T-helper 2 cell treated with Interferon-gamma antibody and Interleukin-4, amounts not matched to agents 100 ng/mL and 5 ng/mL, for 36 hours (primary cell): ENCODE measurements at places on chromosomes 11 and 22. TPM values are rescaled to one million over a fixed set of nuclear protein-coding genes. Genes with fewer than 3 reads are reported as not detected.

CDC42EP1 gene
- 0.11 and 0.16 TPM in 2 replicates for total RNA-seq

OR6X1 gene
- total RNA-seq, result not detected in 2 replicates

MS4A4E gene
- 0.16 TPM in 1 of 2 replicates, not detected in the other for total RNA-seq

BCL2L13 gene
- 28.6 and 30.9 TPM in 2 replicates for total RNA-seq

RASSF10 gene
- total RNA-seq, result not detected in 2 replicates

SCUBE1 gene
- total RNA-seq, result 0.11 and 0.14 TPM in 2 replicates

KBTBD3 gene
- total RNA-seq, result 5.4 and 6.1 TPM in 2 replicates

RIN1 gene
- total RNA-seq, result 1.3 and 1.8 TPM in 2 replicates

MUC2 gene
- total RNA-seq, result not detected in 2 replicates

OR4A16 gene
- total RNA-seq, result not detected in 2 replicates

PTGDR2 gene
- total RNA-seq, result 31.5 and 32.7 TPM in 2 replicates

SCGB1D2 gene
- total RNA-seq, result not detected in 2 replicates

PDXP gene
- 24.5 and 26.6 TPM in 2 replicates for total RNA-seq

OR2AT4 gene
- total RNA-seq, result not detected in 2 replicates

SPDYC gene
- not detected in 2 replicates for total RNA-seq

GAL3ST3 gene
- not detected in 2 replicates for total RNA-seq

OVOL1 gene
- total RNA-seq, result 0.09 TPM in 1 of 2 replicates, not detected in the other

OR51A4 gene
- total RNA-seq, result not detected in 2 replicates

SPI1 gene
- total RNA-seq, result not detected in 2 replicates

TYR gene
- not detected in 2 replicates for total RNA-seq

MYOD1 gene
- total RNA-seq, result not detected in 2 replicates

DDTL gene
- total RNA-seq, result 4.7 and 5.8 TPM in 2 replicates

PNPLA3 gene
- 0.25 and 0.36 TPM in 2 replicates for total RNA-seq

RASGRP2 gene
- 276 and 280 TPM in 2 replicates for total RNA-seq

PLEKHA7 gene
- 2.0 and 2.1 TPM in 2 replicates for total RNA-seq

MUC5AC gene
- not detected in 2 replicates for total RNA-seq

OR51B5 gene
- not detected in 2 replicates for total RNA-seq

TMEM121B gene
- total RNA-seq, result 0.09 TPM in 2 replicates

FADS1 gene
- 70.0 and 73.4 TPM in 2 replicates for total RNA-seq

IGSF22 gene
- total RNA-seq, result 0.05 and 0.48 TPM in 2 replicates

DGCR6 gene
- total RNA-seq, result 0.68 and 0.80 TPM in 2 replicates

SLC15A3 gene
- total RNA-seq, result 0.86 and 1.2 TPM in 2 replicates
